A549 (cell line): ENCODE measurements at places on chromosomes 7 and 10.
A peak's percentile ranks its signal among the peaks of the same experiment; 100 is the strongest.

- no peak for DNase-seq
These were observed 237.1 kb downstream of the PRPF18 start for GRCh38 chr10:13823709-13824405.

DNA sequence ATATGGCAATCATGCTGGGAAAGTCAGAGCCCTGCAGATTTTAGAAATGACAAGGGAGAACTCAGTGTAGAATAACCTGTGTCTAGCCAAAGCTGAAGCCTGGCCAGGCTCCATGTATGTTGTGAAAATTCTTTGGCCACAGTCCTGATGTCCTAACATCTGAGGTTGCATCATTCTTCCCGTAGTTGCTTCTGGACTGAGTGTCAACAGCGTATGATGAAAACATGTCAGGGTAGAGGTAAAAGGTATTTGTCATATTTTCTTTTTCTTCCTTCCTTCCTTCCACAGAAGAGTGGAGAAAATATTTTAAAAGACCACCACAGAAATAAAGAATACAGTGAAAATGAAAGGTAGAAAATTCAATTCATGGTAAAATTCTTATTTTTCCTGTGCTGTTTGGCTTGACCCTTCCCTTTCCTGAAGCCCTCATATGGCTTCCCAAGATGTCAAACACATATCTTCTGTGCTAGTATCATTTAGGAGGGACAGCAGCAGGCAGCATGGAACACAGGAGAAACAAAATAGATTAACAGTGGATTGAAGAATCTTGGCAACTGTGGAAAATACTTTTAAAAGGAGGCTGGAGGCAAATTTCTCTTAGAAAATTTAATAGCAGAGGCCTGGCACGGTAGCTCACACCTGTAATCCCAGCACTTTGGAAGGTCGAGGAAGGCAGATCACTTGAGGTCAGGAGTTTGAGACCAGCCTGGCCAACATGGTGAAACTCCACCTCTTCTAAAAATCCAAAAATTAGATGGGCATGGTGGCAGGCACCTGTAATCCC lies 18.9 kb upstream of the NRBF2 start:
- no peak for DNase-seq

DNA sequence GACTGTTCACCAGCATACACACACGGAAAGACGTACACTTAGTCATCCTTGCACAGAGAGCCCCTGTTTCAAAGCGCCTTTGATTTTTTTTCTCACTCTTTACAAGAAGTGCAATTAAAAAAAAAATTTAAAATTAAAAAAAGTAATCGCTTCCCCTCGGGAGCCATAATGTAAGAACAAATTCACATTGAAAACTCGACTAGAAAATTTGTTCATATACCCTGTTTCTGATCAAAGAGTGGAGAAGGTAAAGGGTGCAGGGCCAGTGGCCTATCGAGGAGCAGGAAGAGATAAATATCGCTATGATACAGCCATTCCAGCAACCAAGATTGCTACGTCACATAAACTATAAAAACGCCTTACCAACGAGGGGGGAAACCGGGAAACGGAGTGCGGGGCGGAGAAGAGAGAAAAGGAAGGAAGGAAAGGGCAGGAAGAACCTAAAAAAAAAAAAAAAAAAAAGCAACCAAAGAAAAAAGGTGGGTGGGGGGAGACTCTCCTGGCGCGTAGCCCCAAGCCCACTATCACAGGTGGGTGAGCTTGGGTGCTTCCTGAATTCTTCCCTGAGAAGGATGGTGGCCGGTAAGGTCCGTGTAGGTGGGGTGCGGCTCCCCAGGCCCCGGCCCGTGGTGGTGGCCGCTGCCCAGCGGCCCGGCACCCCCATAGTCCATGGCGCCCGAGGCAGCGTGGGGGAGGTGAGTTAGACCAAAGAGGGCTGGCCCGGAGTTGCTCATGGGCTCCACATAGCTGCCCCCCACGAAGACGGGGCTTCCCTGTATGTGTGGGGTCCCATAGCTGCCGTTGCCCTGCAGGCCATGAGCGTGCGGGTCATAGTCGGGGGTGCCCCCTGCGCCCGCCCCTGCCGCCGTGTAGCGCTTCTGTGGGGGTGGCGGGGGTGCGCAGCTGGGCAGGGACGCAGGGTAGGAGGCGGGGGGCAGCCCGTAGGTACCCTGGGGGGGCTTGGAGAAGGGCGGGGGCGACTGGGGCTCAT lies 5.2 kb upstream of the HOXA2 start:
- no peak for DNase-seq

- DNase-seq, result no peak
These were observed 2.0 kb downstream of the PLCE1 start for GRCh38 chr10:93995598-93996271.

DNA sequence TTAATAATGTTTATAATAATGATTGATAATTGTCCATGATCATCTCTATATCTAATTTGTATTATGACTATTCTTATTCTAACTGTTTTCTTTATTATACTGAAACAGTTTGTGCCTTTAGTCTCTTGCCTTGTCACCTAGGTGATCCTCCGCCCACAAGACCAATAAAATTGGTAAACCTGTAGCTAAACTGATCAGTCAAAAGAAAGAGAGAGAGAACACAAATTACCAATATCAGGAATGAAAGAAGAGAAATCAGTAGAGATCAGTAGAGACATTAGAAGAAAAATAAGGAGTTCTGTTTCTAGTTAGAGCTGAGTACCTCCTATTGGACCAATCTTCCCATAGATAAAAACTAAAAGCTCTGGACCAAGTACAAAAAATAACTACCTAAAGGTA lies 6.1 kb upstream of the COA1 start:
- no peak for DNase-seq

DNA sequence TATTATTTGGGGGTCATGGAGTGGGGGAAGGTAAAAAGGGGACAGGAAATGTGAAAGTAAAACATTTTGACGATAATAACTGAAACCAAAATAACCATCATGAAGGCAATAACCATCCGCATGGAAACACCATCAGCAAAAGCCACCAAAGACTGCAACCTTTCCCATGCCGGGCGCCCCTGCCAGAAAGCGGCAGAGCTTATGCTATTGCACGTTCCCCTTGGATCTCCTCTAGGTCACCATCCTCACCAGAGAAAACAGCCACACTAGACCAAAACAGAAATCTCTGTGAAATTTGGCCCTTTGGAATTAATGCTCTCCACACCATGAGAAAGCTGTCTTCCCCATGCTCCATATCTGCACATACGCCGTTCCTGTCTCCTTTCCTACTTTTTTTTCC lies 31.1 kb downstream of the DRGX start:
- DNase-seq, result no peak

DNA sequence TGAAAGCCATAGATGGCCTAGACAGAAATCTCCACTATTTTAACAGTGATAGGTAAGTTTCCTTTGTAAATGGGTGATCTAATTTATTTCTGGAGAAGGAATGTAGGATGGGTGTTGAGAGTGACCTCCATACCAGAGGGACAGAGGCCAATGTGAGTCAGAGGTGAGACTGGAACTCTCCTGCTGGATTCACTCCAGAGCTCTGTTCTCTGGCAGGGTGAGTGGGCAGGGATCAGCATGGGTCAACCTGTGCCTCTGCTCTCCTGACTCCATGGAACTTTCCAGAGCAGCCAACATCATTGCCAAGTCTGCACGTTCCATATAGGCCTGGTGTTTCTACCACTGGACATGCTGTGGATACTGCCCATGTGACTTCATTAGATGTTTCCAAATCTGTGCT lies 11.4 kb downstream of the AKR1C3 start:
- no peak for DNase-seq

DNA sequence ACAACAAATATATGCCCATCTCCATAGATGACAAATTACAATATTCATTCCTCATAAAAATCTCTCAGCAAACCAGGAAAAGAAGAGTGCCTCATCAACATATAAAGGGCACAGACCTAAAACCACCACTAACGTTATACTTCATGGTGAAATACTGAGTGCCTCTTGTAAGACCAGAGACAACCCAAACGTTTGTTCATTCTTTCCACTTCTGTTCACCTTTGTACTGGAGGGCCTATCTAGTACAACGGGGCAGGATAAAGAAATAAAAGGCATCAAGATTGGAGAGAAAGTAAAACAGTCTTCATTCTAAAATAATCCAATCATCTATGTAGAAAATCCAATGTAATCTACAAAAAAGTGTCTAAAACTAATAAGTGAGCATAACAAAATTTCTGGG lies 79.1 kb downstream of the LARP4B start:
- no peak for DNase-seq

- peak; percentile 52 for DNase-seq
These were observed 84.7 kb downstream of the SNX10 start for GRCh38 chr7:26376175-26376917.

GRCh38 chr7:70356787-70357328 lies 758.6 kb downstream of the AUTS2 start:
- no peak for DNase-seq

GRCh38 chr10:31599626-31600504 lies 280.8 kb downstream of the ZEB1 start:
- no peak for DNase-seq

GRCh38 chr7:123209786-123210185 lies 10.0 kb upstream of the SLC13A1 start:
- no peak for DNase-seq

- DNase-seq, result no peak
These were observed 560.2 kb downstream of the DNAJB6 start for GRCh38 chr7:157896774-157897555.

DNA sequence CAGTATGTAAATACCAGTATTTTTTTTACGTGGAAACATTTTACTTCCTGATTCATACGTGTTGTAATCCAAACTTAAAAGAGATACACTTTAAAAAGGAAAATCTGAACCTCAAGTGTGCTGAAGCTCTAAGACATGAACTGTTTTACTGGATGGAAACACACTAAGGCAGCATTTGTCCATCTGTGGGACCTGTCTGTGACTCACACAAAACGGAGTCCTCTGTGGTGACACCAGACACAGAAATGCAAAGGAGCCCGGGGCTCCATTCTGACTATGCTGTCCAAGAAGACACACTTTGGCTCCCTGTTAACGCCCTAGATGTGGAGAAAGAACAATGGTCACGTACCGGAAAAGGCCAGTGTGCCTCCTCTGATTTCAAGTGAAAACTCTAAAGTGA lies 23.9 kb downstream of the RNF133 start:
- DNase-seq, result no peak

DNA sequence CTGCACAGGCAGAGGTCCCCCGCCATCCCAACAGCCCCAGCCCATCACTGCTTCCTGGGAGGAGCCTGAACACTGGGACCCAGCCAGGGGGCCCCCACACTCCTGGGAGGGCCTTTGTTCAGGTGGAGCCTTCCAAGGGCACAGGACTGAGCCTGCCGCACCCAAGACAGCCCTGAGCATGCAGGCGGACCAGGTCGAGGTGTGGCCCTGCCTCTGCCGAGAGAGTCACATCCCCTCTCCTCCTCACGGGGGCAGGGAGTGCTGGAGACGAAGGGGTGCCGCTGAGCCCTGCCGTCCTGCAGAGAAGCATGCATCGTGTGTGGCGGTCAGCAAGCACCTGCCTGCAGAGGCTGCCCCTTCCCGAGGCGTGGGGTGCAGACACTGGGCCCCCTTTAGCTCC lies 7.3 kb upstream of the MAFK start:
- peak; percentile 43 for DNase-seq

DNA sequence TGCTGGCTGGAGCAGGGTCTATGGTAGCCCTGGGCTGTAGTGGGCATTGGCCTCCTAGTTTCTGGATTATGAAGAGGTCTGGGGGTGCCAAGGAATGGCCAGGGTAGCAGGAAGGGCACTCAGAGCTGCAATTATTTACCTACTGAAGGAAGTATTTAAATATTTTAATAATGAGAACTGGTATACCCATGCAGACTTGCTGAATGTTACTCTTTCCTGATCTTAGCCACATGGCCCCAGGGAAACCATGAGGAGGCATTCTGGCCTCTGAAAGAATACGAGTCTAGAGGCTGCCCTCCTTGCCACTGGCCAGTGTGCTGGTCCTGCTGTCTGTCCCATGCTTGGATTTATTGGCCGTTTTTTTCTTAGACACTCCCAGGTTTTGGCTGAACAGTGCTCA lies 599.7 kb downstream of the LRMDA start:
- DNase-seq, result no peak

DNA sequence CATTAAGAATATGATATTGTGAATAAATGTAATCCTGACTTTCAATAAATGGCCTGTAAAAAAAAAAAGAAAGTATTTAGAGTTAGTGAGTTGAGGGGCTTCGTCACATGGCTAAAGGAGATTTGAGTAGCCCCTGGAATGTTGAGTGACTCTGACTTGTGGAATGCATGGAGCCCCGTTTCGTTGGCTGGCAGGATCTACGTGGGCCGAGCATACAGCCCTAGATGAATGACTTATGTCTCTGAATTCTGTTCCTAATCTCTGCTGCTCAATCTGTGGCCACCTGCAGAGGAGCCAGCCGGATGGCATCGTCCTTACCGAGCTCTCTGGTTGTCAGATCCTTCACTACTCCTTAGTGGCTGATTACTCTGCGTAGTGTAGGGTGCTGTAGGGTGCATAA lies 155.7 kb downstream of the MGMT start:
- DNase-seq, result no peak

DNA sequence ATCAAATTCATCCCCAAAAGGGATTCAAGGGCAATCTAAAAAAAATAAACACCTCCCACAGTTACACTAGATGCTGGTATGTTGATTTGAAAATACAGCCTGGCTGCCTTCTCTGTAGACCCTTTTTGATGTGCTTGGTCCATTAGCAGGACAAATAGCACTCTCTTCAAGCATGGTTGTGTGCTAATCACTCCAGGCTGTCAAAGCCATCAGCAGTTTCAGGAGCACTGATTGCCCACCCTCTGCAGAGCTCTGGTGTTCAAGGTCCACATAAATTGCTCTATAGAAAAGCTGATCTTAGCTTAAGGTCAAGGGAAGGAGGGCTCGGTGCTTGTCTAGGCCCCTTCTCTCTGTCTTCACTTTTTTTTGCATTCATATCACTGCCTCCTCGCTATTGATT lies 35.4 kb downstream of the PRR15 start:
- no peak for DNase-seq

GRCh38 chr10:98467506-98468318 lies 21.0 kb upstream of the HPS1 start:
- DNase-seq, result peak; percentile 90

GRCh38 chr7:116438267-116438666 lies 61.3 kb upstream of the CAV2 start:
- DNase-seq, result peak; percentile 27

- no peak for DNase-seq
These were observed 16.4 kb downstream of the LRRC4 start for GRCh38 chr7:128014811-128015210.

DNA sequence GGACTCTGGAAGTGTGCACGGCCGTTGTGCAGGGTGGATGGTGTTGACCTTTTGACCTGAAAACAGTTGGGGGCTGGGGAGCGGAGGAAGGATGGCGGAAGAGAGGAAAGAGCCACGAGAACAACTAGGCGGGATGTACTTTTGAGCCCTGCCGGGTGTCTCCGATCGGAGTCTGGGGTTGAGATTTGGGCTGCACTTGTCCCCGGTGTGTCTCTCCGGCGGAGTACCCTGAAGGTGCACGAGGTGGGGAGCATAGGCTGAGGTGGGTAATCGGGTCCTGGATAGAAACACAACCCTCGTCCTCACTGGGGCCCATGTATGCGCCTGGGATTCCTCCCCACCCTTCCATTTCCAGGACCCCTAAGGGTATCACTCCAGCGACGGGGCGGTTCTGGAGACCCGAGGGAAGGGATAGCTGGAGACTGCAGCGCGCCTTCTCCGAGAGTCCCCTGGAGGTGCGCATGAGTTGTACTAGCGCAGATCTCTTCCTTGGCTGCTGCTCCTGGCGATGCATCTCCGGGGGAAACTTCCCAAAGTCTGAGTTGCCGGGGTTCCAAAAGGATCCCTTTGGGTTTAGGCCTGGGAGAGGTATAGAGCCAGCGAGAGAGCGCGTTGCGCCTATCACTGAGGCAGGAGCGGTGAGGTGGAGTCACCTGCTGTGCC lies 4.6 kb upstream of the HMX2 start:
- no peak for DNase-seq
